ENCODE measurements at places on chromosomes 3 and 15. TPM values are rescaled to one million over a fixed set of nuclear protein-coding genes. Genes with fewer than 3 reads are reported as not detected.

The REC114 gene
- total RNA-seq, result not detected

The TGM5 gene
- not detected for total RNA-seq

The SEMA5B gene
- total RNA-seq, result not detected

The MUC20 gene
- 9.3 TPM for total RNA-seq

The TMEM212 gene
- not detected for total RNA-seq

The RTP2 gene
- total RNA-seq, result not detected

The DUOXA2 gene
- not detected for total RNA-seq

- no peak for DNase-seq
Observed at GRCh38 chr15:65344914-65345275, 32.9 kb downstream of the IGDCC3 start.

- DNase-seq, result no peak
Observed at GRCh38 chr3:181610973-181611265, 100.8 kb upstream of the SOX2 start.

DNA sequence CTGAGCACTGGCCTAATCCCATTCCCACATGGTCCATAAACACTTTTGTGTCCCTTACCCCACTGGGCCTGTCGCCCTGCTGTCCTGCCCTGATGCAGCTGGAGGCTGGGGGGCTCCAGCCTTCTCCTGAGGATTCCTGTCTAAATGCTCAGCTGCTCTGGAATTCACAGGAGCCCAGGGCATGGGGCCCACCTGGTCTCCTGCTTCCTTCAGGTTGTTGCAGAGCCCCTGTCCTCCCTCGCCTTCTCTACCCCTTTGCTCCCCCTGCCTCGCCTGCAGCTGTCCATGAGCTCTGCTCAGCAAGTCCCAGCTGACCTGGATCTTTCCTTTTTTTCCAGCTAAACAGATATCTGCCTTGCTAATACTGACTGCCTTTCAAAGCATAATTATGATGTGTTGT, 286.9 kb downstream of the XXYLT1 start:
- DNase-seq, result no peak

DNA sequence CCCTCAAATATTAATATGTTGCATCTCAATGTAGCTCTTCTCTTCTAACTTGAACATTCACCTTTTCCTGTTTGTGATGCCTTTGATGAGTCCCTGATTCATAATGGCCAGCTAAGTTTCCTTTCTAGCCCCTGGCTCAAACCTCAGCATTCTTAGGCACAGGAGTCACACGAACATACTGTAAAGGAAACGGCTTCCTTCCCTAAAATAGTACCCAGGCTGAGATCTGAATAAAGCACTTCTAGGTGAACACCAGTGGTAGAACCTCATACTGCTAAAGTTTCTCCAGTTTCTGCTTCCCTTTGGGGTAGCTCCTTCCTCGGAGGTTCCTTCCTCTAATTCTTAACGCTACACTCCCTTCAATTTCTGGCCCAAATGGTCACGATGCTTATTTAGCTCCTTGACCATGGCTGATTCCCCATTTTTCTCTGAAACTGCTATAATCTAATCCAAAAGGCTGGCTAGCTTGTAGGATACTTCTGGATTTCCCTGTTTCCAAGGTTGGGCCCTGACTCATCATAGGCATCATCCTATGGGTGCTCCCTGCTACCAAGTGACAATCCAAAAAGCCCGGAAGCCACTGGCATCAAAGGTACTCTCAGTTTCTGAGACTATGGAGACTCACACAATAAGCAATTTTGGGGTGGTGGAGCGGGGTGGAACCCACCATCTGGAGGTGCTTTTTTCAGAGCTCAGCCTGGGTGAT, 2.4 kb downstream of the ANAPC13 start:
- DNase-seq, result no peak

- no peak for DNase-seq
Observed at GRCh38 chr3:144816323-144816722, 844.7 kb downstream of the DIPK2A start.

DNA sequence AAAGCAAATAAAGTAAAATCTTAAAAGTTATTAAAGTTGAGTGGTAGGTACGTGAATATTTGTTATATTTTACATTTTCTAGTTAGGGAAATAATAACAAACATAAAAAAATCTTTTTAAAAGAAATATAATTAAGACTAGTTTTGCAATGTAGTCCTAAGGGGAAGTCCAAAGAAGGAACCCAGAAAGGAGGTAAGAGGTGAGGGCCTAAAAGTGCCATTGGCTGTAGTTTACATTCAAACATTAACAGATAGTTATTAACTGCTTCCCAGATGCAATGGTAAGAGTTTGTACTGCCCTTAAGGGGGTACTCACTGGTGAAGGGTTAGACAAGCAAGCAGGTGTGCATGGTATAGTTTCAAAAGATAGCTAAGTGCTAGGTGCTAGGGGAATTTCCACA, 79.2 kb downstream of the B3GALNT1 start:
- DNase-seq, result no peak

GRCh38 chr3:103690536-103690935, 1255.7 kb downstream of the ZPLD1 start:
- DNase-seq, result no peak

DNA sequence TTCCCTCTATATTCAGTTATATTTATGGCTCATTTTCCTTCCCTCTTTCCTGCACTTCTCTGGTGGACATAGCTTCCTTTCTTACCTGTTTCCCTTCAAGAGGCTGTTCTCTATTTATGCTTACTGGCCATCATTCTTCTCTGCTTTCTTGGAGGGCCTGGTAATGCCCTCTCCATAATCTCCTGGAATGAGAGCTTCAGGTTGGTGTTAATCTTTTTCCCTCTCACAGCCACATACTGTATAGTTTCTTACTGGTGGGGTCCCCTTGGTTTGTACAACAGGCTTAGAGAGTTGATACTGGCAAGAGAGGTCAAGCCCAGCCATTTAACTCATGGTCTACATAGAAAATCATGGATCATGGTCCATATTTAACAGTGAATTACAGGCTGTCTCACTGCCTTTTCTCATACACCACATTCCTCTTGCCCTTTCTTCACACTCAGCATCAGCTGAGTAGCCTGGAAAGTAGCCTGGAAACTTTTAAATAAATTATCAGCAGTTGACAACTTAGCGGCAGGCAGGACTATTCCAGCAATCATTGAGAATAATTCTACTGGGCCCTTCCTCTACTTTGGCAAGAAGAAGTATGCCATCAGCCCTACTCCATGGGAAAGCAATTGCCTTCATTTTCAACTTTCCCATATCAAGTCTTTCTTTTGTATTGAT, 38.0 kb upstream of the DPH6 start:
- no peak for DNase-seq

DNA sequence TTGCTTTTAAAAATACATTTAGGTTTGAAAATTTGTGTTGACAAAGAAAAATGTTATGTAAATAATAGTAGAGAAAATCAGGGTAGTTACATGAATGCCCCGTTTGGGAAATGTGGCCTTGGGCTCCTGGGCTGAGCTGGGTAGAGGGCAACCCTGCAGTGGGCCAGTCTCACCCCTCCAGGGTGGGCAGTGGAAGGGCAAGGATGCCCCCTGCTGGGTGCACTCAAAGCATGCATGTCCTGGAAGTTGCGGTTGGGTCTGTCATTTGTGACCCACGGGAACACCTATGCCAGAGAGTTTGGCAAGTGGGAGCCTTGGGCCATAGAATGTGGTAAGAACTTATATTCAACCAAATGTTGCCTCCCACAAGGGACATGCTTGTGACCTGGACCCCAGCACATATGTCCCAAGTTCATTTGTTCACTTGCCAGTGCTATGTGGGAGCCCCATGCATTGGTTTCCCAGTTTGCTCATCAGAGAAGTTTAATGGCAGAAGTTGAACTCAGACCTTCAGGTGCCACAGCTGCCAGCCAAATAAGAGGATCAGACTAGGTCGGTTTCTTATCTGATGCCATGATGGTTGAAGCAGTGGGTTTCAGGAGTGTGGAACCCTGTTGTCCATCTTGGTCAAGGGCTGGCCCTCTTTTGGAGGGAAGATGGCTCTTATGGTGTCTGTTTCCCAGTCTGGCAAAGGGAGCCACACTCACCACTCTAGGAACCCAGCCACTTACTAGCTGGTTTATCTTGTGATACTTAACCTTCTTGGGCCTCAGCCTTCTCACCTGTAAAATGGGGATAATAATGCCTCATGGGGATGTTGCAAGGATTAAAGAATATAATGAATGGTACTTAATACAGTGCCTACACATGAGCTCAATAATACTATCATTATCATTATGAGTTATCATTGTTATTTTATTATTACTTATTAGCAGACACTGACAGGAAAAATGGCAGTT, 2.5 kb upstream of the PLCB2 start:
- no peak for DNase-seq

GRCh38 chr3:133940536-133940935, 44.9 kb upstream of the RAB6B start:
- no peak for DNase-seq

- no peak for DNase-seq
Observed at GRCh38 chr15:41958002-41958420, 14.3 kb downstream of the EHD4 start.

GRCh38 chr3:15215996-15216395, 9.9 kb downstream of the CAPN7 start:
- no peak for DNase-seq

- DNase-seq, result no peak
Observed at GRCh38 chr3:124609402-124609801, 120.8 kb upstream of the UMPS start.

- DNase-seq, result no peak
Observed at GRCh38 chr3:105594219-105594618, 227.5 kb downstream of the ALCAM start.

DNA sequence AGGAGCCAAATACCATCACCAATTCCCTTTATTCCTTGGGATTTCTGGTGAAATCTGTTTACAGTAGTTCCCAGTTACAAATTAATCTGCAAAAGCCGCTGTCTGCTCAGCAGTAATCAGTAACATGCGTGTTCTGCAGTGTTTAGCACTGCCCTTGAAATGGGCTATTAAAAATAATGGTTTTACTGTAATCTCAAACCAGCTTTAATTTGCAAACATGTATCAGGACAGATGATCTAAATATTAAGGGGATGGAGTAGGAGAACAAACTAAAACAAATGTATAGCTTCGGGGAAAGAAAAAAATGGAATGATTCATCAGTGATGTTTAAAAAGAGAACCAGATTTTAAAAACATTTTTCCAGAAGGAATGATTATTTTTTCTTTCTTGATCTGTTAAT, 513.2 kb downstream of the MECOM start:
- no peak for DNase-seq

DNA sequence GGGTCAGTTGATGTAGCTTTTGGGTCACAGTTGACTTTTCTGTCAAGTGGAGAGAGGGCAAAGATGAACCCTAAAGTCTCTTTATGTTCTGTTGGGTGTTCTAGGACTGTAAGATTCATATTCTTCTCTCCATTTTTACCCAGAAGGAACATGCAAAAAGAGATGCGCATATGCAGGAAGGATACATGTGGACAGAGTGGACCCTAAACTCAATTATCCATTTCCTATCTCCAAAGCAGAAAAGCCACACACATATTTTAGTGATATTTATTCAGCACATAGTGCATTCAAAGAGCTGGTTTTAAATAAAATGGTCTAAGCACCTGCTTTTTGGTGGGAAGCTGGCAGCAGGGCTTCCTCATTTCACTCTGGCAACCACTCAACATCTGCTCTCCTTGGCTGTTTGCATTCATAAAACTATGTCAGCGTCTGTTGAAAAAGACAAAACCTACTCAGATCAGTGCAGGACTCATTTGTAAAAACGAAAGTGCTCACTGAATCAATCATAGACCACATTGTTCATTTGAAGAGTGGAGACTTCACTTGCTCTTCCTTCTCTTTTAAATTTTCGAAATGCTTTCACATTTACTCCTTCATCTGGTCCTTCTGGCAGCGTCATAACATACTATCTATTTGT, 96.6 kb downstream of the SEMA6D start:
- DNase-seq, result no peak

DNA sequence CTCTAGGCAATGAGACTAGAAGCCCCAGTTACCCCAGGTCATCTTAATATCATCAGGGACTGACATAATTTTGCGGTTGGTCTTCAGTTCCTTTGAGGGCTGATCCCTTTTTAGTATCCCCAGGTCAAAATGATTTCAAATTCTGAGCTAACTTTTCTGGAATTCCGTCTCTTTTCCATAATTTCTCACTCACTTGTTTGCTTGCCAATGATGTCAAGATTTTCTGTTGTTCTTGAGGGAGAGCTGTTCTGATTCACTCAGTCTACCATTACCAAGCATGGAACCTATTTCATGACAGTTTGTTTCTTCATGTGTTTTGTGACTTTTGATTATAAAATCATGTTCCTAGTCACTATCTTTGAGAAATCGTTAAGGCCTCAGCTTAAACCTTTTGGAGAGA, 190.5 kb upstream of the LYSMD4 start:
- DNase-seq, result no peak

DNA sequence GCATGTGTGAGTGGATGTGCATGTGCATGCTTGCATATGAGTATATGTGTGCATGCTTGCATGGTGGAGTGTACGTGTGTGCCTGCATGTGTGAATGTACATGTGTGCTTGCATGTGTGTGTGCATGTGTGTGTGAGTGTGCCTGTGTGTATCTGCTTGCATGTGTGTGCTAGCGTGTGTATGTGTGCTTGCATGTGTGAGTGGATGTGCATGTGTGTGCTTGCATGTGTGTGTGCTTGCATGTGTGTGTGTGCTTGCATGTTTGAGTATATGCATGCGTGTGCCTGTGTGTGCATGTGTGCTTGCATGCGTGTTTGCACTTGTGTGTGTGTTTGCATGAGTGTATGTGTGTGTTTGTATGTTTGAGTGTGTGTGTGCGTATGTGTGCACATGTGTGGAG, 4.6 kb upstream of the PLXNA1 start:
- DNase-seq, result no peak

DNA sequence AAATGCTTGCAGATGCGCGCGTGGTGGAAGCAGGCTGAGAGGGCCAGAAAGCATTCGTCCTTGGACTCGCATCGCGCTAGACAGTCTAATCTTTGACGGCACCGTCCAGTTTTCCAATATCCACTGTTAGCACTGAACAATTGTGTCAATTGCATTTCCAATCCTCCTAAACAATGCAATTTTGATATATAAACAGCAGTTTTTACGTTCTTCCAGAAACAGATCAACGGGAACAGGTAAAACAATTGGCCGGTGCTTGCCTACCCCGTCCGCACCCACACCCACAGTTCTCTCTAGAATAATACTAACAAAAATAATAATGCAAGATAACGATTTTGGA, 17.2 kb downstream of the CPN2 start:
- DNase-seq, result no peak

DNA sequence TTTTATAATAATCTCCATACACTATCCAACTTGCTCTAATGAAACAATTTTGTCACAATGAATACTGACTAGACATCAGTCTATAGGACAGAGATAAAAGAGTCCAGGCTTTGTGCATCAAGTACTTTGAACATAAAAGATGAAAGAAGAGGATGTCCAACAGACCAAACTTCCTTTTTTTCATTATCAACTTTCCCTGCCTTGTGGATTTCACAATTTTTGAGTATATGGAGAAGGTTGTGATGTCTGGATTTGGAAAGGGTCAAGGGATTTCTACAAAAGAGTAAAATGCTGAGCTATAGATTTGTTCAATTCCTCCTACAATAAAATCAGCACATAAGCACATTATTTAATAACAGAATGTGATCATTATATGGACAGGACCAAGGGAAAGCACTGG, 25.7 kb downstream of the CD47 start:
- DNase-seq, result no peak
